ENCODE measurements at places on chromosomes 16 and 17.

GRCh38 chr16:7057458-7057857, 275.2 kb upstream of the RBFOX1 start:
- DNase-seq = no peak

- DNase-seq = no peak
These were observed at the start of gene CLEC19A for GRCh38 chr16:19285431-19285830. CLEC19A (plus strand) TSS chr16:19285731; CDS start chr16:19285852, 121 bp downstream.

GRCh38 chr16:74887084-74887483, 97.8 kb downstream of the WDR59 start:
- DNase-seq = no peak

DNA sequence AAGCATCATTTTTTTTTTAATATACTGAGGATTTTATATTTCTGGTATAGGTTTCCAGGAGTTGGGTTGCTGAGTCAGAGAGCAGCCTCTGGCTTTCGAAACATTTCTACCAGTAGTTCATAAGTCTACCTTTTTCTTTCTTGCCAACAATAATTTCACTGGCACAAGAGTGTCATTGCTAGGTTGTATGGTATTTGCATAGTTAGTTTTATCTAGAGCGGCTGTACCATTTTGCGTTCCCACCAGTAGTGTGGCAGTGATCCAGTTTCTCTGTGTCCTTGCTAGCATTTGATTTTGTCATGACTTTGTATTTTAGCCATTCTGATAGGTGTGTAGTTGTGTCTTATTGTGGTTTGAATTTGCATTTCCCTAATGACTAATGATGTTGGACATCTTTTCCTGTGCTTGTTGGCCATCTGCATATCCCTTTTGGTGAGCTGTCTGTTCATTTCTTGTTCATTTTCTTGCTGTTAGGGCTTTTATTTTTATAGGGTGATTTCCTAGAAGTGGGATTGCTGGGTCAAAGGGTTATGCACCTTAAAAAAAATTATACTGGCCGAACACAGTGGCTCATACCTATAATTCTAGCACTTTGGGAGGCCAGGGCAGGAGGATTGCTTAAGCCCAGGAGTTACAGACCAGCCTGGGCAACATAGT, 39.9 kb downstream of the SNX29 start:
- no peak for DNase-seq

- no peak for DNase-seq
These were observed 1.1 kb upstream of the CDC27 start for GRCh38 chr17:47190243-47190642.

- no peak for DNase-seq
These were observed 17.7 kb downstream of the RAI1 start for GRCh38 chr17:17698869-17699351.

GRCh38 chr16:73997340-73997711, 299.3 kb upstream of the PSMD7 start:
- DNase-seq = no peak

GRCh38 chr17:76191896-76192295, 48.4 kb downstream of the RNF157 start:
- no peak for DNase-seq

DNA sequence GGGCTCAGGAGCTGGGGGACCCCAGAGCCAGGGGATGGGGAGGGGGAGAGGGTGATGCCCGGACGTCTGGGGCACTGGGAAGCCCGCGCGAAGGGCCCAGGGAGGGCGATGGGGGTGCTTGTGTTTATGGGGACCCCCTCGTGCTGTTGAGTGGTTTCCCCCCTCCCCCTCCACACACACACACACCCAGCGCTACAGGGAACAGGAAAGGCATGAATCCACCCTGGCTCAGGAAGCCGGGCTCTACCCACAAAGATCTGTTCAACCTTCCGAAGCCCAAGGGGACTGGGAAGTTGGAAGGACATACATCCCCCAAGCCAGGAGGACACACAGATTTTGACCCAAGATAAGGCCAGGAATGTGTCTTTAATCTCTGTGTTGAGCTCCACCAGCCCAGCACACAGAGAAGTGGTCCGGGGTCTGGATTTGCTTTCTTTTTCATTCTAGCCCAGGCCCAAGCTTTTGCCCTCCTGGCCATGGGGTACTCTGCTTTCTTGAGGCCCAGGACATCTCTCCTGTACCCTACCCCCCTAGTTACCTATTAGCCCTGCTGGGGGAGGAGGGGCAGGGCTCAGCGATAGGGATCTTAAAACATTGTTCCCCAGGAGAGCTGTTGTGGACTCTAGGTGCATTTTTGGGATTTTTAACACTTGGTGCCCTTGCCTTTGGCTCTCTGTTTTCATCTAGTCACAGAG, 1.2 kb downstream of the UBALD2 start:
- DNase-seq = no peak

DNA sequence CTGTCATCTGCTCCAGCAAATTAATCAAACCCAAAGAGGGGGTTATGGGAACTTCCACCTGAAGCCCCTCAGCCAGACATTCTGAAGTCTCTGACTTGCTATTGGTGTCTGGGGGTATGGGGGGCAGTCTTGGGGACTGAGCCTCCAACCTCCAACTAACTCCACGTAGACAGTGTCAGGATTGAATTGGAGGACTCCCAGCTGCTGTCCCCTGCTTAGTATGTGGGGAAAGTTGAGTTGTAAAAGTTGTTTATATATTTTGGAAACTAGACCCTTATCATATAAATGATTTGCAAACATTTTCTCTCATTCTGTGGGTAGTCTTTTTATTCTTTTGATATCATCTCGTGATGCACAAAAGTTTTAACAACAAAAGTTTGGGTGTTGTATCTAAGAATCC, 689.2 kb downstream of the WWOX start:
- DNase-seq = no peak

GRCh38 chr16:81585785-81586184, 141.2 kb downstream of the CMIP start:
- DNase-seq = no peak

DNA sequence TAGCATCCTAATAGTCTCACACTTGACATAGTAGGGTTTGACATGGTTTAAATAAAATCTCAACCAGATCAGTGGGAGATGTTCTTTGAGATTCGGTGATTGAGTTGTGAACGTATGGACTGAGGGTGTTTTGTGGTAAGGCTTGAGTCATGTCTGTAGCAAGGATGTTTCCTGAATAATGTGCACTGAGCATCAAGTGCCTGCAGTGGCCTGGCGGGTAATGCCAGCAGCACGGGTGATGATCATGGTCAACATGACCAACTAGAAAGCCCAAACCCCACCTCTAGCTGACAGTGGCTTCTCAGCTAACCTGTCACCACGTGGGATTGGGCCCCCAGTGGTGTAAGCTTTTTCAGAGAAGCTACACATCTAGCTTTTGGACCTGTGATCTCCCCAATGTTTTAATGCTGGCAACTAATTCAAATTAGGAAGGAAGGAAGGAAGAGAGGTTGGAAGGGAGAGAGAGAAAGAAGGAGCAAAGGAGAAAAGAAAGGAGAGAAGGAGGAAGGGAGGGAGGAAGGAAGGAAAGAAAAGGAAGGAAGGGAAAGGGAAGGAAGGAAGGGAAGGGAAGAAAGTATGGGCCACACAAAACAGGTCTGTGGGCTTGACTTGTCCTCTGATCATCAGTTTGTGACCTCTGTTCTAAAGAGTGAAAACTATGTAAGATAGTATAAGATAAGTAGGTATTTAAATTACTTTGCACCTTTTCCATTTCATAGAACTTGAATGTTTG, 55.4 kb downstream of the WWOX start:
- no peak for DNase-seq

GRCh38 chr17:43901861-43902589, 5.3 kb downstream of the MPP2 start:
- no peak for DNase-seq
